Activated T-cell treated with anti-CD3 and anti-CD28 coated beads for 4 hours (primary cell): ENCODE measurements at places on chromosomes 16 and 17.

- DNase-seq, result no peak
These were observed 7.9 kb upstream of the GSDMA start for GRCh38 chr17:39954876-39955275.

GRCh38 chr17:545156-545555, 169.5 kb downstream of the VPS53 start:
- no peak for DNase-seq

GRCh38 chr17:5364156-5364555, 55.3 kb downstream of the NUP88 start:
- DNase-seq, result no peak

GRCh38 chr16:17499223-17499902, 28.6 kb upstream of the XYLT1 start:
- DNase-seq, result no peak

GRCh38 chr17:71941920-71942319, 178.9 kb upstream of the SOX9 start:
- DNase-seq, result no peak

DNA sequence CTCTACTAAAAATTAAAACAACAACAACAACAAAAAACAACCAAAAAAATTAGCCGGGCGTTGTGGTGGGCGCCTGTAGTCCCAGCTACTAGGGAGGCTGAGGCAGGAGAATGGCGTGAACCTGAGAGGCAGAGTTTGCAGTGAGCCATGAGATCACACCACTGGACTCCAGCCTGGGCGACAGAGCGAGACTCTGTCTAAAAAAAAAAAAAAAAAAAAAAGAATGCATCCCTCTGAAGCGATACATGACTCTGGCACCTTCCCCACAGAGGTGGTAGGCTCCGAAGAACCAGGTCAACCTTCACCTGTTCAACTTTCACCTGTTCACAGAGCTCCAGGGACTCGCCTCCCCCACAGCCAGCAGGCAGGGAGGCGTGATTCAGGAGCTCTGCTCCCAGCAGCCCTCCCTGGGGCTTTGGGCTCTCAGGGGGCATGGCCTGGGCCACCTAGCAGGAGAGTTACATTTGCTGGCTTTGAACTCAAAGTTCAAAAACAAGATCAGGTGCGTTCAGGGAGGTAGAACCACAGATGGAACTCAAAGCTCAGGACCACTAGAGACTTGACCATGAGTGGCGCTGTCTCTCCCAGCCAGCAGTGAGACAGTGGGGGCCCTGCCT, 5.6 kb downstream of the VAC14 start:
- DNase-seq, result no peak

DNA sequence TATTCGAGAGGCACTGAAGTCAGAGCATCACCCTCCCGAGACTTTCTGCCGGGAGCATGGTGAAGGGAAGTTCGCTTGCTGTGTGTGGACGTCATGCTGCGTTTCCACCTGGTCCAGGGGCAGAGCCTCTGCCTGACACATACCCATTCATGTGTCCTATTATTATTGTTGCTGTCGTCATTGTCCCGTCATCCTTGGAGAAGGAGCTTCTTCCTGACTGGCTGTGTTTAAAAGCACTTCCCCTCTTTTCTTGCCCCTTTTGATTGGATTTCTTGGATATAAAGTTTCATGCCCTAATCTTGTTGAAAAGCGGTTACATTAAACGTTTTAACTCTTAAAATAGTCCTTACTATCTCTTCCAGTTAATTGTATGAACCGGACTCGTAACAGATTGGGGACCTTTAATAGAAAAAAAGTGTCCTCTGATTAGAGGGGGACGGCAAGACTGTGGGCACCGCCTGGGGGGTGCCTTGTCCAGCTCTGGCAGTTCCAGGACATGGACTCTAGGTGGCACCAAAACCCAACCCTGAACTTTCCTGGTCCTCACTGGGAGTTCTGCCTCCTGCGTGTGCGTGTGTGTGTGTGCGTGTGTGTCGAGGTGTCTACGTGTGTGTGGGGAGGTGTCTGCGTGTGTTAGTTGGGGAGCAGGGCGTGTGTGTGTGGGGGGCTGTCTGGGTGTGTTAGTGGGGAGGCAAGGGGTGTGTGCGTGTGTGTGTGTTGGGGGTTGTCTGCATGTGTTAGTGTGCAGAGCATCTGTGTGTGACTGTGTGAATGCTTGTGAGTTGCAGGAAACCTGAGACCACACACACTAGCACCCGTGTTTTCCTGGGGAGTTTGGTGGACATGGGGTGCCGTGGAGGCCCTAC, 133.3 kb upstream of the CIBAR2 start:
- peak; percentile 29 for DNase-seq

- no peak for DNase-seq
These were observed 121.3 kb upstream of the GSE1 start for GRCh38 chr16:85491798-85492294.

DNA sequence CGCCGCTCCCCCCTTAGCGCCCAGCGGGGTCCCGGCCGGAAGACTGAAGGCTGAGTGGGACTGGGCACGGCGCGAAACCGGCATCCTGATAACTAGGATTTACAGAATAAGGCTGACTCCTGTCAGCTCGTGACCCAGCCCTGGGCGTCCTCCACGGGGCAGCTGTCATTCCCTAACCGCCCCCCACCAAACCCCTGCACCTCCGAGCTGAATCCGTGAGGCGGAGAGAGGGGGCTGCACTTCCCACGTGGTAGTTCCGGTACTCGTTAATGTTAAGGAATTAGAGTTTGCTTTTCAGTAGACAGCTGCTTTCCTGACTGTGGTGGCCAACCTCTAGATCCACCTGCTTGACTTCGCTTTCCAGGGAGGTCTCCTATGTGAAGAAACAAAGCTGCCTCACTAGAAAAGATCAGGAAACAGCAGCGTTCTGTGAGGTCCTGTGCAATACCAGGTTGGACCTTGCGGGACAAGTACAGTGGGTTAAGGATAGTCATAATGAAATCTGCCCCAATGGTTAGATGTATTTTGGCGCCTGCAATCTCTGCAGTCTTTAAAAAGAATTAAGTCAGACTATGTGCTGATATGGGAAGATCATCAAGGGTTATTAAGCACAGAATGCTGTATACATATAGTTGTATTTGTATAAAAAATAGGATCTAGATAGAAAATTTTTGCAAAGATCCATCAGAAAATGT, 1.1 kb upstream of the WBP2 start:
- DNase-seq, result no peak

DNA sequence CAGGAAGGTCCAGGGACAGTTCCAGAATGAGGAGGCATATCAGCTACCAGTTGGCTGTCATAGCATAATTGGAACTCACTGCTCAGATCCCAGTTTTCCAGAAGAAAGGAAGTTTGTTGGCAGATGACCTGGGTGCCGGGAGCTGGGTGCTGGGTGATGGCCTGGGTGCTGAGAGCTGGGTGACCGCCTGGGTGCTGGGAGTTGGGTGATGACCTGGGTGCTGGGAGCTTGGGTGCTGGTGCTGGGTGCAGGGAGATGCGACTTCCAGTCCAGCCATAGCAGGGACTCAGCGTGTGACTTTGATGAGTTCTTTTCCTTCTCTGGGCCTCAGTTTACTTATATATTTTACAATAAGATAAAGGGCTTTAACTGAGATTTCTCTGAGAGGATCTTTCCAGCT, 18.0 kb downstream of the WSCD1 start:
- no peak for DNase-seq

- no peak for DNase-seq
These were observed 48.9 kb downstream of the IRX6 start for GRCh38 chr16:55372792-55373488.

GRCh38 chr16:54080524-54081008, 206.0 kb downstream of the IRX3 start:
- no peak for DNase-seq

DNA sequence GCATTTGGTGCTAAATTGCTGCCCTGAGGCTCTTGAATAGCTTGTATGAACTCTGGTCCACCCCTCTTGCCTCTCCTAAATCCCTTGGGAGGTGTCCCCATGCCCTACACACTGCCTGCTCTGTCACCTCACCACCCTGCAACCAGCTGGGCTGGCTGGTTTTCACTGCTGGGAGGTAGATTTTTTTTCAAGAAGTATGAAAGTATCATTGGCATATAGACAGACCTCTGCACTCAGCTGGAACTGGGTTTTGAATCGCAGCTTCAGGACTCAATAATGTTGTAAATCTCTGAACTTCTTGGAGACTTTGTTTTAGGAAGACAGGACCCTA, 184.9 kb downstream of the MSI2 start:
- DNase-seq, result no peak

DNA sequence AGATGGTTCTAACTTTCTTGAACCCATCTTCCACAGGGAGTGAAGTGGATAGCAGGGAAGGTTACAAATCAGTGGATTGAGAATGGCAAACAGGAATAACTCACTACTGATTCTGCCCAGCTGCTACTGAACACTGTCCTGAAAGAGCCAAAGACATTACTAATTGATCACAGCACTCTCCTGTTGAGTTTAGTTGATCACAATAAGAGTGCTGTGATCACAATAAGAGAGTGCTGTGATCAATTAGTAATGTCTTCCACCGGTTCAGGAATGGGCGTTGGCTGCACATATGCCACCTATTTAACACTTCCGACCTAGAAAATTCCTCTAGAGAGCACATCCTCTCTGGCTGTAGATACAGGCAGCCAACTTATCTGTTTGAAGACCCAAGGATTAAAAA, 11.4 kb downstream of the CFAP97D1 start:
- no peak for DNase-seq

DNA sequence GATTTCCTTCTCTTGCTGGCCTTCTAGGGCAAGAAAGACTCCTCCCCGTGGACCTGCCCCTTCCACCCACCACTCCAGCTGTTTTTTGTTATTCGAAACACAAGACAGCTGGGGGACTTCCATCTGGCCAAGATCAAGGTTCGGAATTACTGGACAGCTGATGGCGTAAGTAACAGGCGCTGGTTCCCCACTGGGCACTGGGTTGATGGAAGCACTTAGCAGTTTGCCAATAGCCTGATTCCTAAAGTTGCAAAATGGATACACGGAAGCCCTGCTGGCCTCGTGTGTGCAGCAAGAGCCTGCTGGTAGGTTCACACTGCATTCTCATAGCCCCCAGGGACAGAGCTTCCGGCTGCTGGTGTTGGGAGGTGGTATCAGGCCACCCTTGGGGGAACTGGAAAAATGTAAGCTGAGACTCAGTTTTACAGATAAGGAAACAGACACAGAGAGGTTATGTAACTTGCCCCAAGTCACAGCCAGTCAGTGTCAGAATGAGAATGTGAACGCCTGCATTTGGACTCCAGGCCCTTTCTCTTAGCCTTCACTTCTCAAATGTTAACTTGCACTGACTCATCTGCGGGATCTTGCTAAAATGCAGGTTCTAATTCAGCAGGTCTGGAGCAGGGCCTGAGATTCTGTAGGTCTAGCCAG, 171.7 kb downstream of the KATNIP start:
- no peak for DNase-seq

GRCh38 chr17:16939606-16940115, 32.3 kb downstream of the TNFRSF13B start:
- no peak for DNase-seq

DNA sequence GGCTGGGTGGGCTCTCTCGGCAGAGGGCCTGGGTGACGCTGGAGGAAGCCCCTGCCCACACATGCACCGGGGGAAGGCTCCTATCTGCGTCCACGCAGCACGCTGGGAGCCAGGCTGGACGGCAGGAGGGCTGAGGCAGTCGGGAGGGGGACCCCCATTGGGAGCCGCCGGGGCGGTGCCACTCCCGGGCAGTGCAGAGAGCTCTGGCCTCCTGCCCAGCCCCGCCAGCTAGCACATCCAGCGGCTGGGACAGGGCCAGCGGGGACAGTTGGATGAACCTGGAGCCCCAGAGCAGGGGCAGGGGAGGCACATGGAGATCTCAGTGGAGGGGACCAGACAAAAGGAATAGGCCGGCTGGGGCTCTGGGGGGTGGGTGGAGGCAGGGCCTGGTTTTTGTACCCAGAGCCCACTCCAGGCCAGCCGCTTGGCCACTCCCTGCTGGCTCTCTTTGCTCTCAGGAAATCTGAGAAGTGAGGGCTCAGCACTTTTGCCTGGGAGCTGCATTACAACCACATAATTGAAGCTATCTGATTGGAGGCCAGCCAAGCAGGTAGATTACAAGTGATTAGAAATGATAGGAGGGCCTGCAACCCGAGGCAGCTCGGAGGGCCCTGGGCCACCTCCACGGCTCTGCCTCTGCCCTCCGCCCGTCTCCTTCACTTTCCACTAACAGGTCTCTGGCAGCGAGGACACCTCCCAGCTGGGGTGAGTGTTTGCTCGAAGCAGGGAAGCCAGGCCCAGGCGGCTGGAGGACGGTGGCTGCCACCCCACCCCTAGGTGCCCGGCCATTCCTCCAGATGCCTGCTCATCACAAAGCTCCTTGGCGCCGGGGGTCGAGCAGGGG, 40.1 kb downstream of the ENGASE start:
- DNase-seq, result no peak

- no peak for DNase-seq
These were observed 6.7 kb downstream of the TSPOAP1 start for GRCh38 chr17:58321571-58322525.

DNA sequence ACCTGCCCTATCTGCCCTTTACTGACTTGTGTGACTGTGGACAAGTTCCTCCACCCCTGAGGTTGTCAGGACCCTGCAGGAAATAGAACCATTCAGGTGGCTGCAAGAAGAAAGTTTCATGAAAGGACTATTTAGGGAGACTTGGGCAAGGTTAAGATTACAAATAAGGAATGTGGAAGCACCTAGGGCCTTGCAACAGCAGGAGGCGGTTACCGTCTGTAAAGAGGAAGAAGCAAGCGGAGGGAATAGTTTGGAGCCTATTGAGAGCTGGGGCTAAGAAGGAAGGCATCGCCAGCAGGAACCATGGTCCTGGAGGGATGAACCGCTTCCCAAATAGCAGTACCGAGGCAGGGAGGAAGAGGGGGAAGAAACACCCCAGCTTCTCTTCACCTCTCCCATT, 132.4 kb downstream of the PRKCB start:
- DNase-seq, result no peak

DNA sequence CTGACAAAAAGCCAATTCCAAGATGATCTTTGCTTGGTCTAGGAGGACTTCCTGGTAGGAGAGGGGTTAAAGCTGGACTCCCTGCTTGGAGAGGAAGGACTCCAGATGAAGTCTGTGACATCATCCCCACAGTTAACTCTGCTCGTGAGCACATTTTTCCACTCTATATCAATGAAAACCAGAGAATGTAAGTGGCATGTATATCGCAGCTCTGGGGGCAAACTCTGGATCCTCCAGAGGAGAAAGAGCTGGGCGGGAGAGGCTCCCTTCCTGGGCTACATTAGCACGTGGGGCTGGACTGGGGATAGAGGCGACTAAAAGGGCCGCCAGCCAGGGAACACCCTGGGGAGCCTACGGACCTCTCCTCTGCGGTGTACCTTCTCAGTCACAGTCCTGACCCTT, 34.1 kb downstream of the HIC1 start:
- no peak for DNase-seq

- no peak for DNase-seq
These were observed 14.6 kb downstream of the SMTNL2 start for GRCh38 chr17:4598776-4599504.

GRCh38 chr17:76562734-76563148, 22.9 kb downstream of the PRCD start:
- no peak for DNase-seq

GRCh38 chr16:79754501-79754900, 154.0 kb upstream of the MAF start:
- DNase-seq, result no peak

GRCh38 chr17:44733753-44734152, 25.0 kb upstream of the ADAM11 start:
- no peak for DNase-seq

GRCh38 chr17:50279181-50279526, 4.9 kb downstream of the TMEM92 start:
- no peak for DNase-seq
